ENCODE measurements at places on chromosomes 4 and X. TPM values are rescaled to one million over a fixed set of nuclear protein-coding genes. Genes with fewer than 3 reads are reported as not detected.

GRCh38 chr4:35228313-35228712, 1016.0 kb downstream of the ARAP2 start:
- H3K4me3 ChIP-seq = no peak overlapping the region
- no peak for DNase-seq
- no peaks in the 10 kb centered on the region for H3K4me1 ChIP-seq

GRCh38 chrX:72001906-72002305, 91.3 kb downstream of the NHSL2 start:
- no peaks in the 10 kb centered on the region for H3K36me3 ChIP-seq
- no peak overlapping the region for H3K4me3 ChIP-seq
- no peaks in the 10 kb centered on the region for H3K4me1 ChIP-seq
- H3K27me3 ChIP-seq = no peaks in the 10 kb centered on the region
- H3K27ac ChIP-seq = no peak overlapping the region
- DNase-seq = no peak

- H3K4me3 ChIP-seq = no peak overlapping the region
- no peaks in the 10 kb centered on the region for H3K4me1 ChIP-seq
- H3K36me3 ChIP-seq = peaks cover 2% of the 10 kb centered on the region
- no peak overlapping the region for H3K27ac ChIP-seq
- DNase-seq = no peak
Observed at GRCh38 chr4:146445198-146446150, 76.3 kb downstream of the SLC10A7 start.

DNA sequence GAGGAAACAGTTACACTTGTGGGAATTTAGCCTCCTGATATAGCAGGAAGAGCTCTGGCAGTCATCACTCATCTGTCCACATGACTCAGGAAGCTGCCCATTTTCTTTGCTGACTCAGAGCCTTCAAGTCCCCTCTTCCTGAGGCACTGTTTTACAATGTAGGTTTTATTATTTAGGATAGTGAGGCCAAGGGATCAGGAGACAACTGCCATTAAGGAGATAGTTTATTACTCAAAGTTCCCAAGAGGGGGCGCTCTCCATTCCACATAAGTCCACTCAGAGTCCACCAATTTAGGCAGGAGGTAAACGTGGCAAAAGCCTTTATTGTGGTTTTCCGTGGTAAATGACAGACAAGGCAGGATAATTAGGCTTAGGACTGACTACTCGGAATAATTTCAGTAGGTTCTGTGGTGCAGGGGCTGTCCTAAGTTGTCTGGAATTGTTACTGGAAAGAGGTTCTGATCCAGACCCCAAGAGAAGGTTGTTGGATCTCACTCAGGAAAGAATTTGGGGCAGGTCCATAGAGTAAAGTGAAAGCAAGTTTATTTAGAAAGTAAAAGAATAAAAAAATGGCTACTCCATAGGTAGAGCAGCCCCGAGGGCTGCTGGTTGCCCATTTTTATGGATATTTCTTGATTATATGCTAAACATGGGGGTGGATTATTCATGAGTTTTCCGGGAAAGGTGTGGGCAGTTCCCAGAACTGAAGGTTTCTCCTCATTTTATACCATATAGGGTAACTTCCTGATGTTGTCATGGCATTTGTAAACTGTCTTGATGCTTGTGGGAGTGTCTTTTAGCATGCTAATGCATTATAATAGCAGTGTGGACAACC, 96.0 kb upstream of the RAB40AL start:
- H3K27ac ChIP-seq = no peak overlapping the region
- DNase-seq = no peak
- peaks cover 12% of the 10 kb centered on the region for H3K36me3 ChIP-seq

- no peaks in the 10 kb centered on the region for H3K27me3 ChIP-seq
- no peaks in the 10 kb centered on the region for H3K36me3 ChIP-seq
- no peak overlapping the region for H3K27ac ChIP-seq
Observed at GRCh38 chr4:137514406-137515111, 17.7 kb downstream of the PCDH18 start.

DNA sequence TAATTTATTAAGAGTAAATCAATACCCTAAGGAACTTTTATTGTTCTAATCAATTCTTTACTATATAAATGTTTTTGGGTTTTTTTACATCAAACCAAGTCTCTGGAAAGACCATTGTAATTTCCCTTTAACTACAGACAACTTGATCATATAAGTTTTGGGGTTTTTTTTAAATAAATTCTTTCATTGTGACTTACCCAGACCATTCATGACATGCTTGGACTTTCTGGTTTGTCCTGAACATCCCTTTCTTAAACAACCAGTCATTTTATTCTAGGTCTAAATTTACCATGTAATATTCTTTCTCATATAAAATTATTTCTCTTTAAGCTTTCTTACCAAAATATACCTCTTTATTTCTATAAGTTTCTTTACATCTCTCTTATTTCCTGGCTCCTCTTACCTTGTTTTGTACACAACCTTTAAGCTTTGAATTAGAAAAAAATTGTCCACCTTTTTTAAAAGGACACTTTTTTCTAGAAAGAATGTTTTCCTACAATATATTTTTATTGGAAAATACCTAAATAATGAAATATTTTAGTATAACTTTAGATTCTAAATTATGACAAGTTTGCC, 8.4 kb downstream of the CNGA1 start:
- no peaks in the 10 kb centered on the region for H3K4me1 ChIP-seq
- H3K36me3 ChIP-seq = no peaks in the 10 kb centered on the region
- no peaks in the 10 kb centered on the region for H3K27me3 ChIP-seq
- no peak for DNase-seq
- H3K27ac ChIP-seq = no peak overlapping the region
- H3K4me3 ChIP-seq = no peak overlapping the region

GRCh38 chr4:55819634-55820033, at the start of gene EXOC1L:
Gene EXOC1L (plus strand): TSS chr4:55819790. CDS start chr4:55820027, 237 bp downstream.
- peak; percentile 15 for DNase-seq
- no peaks in the 10 kb centered on the region for H3K36me3 ChIP-seq
- no peaks in the 10 kb centered on the region for H3K4me1 ChIP-seq
- H3K27me3 ChIP-seq = no peaks in the 10 kb centered on the region

DNA sequence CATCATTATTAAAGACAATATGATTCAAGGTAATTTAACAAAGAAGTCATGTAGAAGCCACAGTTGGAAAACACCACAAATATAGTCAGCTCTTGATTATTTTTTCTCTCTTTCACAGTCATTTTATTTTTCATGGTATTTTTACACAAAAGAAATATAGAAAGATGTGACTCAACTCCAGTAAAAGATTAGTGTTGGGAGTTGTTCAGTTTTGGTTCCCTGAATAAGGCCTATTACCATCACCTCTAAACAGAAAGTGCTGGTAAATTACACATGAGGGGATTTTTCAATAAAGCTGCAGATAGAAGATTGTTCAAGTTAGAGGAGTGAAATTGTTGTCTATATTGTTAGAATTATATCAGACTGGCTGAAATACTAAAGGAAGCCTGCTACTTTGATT, 107.0 kb downstream of the DDIT4L start:
- no peaks in the 10 kb centered on the region for H3K27me3 ChIP-seq
- H3K27ac ChIP-seq = no peak overlapping the region
- no peaks in the 10 kb centered on the region for H3K36me3 ChIP-seq
- DNase-seq = no peak
- no peaks in the 10 kb centered on the region for H3K4me1 ChIP-seq
- no peak overlapping the region for H3K4me3 ChIP-seq

RPA4 gene
- 0.17 TPM for total RNA-seq

MTNR1A gene
- total RNA-seq = not detected

TBL1X gene
- 17.6 TPM for total RNA-seq

GCNA gene
- total RNA-seq = 2.1 TPM

DCHS2 gene
- 0.20 TPM for total RNA-seq

All from psoas muscle (tissue), 8 donors.